Mesothelial cell of epicardium (in vitro differentiated cells): ENCODE measurements at places on chromosomes 7 and 10.

DNA sequence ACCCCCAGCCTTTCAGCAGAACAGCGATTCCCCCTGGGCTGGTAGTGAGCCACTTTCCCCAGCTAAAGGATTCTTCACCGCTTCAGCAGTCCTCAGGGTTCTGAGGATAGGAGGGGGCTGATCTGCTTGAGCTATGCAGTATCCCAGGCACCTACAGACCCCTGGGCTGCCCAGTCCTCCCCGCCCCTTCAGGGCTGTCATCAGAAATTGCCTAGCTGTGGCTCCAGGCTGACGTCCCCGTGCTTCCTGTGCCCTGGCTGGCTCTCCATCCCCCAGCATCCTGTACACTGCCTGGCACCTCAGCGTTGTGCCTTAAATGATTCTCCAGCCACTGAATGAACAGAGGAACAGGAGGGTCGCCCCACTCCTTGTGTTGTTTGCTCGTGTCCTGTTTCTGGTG is 38.4 kb upstream of the CDH23 start:
- DNase-seq, result no peak

GRCh38 chr7:106603346-106603745 is 57.6 kb downstream of the CCDC71L start:
- no peak for DNase-seq

- no peak for DNase-seq
These were observed 225.0 kb downstream of the BUB3 start for GRCh38 chr10:123379156-123379555.

DNA sequence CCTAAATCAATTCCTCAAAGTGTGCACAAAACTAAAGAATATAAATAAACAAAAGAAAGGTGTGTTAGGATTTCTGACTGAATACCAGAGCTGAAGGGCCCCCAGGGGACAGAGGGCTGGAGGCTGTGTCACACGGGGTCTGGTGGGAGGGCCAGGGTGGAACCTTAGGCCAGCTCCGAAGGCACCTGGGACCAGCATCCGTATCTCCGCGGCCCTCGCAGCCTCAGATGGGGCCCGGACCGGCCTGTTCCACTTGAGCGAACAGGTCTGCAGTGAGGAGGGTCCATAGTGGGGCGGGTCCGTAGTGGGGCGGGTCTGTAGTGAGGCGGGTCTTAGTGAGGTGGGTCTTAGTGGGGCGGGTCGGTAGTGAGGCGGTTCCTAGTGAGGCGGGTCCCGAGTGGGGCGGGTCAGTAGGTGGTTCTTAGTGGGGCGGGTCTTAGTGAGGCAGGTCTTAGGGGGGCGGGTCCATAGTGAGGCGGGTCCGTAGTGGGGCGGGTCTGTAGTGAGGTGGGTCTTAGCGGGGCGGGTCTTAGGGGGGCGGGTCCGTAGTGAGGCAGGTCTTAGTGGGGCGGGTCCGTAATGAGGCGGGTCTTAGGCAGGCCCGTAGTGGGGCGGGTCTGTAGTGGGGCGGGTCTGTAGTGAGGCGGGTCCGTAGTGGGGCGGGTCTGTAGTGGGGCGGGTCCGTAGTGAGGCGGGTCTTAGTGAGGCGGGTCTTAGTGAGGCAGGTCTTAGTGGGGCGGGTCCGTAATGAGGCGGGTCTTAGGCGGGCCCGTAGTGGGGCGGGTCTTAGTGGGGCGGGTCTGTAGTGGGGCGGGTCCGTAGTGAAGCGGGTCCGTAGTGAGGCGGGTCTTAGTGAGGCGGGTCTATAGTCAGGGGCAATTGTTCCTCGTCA is 15.1 kb downstream of the GPR146 start:
- no peak for DNase-seq

DNA sequence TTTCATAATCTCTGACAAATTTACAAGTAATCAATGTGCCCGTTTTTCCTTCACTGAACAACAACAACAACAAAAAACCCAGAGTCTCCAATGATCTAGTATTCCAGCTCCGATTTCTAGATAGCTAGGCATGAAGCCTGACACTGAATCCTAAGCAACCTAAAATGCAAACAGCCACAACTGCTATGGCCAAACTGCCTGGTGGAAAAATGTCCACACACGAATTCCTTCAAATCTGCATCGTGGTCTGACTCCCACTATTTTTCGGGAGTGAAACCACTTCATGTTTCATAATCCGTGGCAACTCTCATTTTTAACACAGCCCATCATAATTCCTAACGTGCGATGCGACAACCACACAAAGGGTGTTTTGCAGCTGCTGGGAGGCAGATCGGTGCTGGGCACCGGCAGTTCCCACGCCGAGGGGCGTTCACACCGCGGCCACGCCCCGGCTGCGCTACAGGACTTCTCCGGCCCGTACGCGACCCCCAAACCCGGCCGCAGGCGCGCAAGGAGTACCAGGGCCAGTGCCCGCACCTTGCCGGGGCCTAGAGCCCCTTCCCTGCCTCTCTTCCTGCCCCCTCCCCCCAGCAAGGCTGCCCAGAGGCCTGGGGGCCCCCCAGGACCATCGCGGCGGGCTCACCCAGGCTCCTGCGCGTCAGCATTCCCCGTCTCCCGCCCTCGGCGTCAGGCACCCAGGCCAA is 814 bp downstream of the RUFY2 start:
- DNase-seq, result peak; percentile 70

DNA sequence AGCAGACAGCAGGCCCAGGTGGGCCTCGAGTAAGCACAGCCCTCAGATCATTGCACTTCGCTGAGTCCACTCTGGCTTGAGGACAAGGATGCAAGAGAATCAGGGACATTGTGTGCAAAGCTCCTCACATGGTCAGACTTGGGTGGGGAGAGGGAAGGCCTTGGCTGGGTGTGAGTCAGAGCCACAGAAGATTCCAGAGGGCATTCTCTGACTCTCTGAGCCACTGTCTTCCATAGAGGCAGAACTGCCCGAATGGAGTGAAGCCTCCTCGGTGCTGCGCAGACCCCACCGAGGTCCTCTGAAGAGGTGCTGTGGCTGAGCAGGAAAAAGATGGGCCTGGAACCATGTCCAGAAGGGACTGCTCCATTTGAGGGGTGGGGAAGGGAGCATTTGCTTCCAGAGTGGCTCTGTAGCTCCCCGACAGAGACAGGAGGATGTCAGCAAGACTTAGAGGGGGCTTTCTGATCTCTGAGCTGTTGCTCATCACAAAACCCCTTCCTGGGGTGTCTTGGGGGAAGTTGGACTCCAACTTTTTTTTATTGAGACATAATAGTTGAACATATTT is 120.8 kb downstream of the PTPN20 start:
- DNase-seq, result peak; percentile 6

- no peak for DNase-seq
These were observed 11.9 kb upstream of the XPNPEP1 start for GRCh38 chr10:109934958-109935793.

GRCh38 chr7:141676618-141677017 is 25.3 kb downstream of the DENND11 start:
- DNase-seq, result no peak

DNA sequence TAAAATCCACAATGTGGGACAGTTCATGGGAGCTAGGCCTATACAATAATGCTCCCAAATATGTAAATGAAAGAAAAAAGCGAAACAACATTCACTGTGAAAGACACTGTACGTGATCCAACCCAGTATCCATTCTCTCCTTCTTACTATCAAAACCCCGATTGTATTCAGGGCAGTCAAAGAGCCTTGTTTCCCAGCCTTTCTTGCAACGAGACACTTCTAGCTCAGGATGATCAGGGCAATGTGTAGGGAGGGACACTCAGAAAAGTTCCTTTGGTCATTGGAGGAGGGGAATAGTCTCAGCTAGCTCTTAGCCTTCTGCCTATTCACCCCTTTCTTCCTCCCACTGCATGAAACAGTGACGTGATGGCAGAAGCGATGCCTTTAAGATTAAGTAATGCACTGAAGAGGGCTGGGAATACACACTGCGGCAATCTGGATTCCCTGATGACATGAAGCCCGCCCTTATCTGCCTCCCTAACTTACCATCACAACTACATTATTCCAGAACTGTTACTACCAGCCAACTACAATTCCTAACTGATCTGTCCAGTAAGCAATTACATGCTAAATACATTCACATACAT is 27.3 kb downstream of the UBE2H start:
- no peak for DNase-seq

DNA sequence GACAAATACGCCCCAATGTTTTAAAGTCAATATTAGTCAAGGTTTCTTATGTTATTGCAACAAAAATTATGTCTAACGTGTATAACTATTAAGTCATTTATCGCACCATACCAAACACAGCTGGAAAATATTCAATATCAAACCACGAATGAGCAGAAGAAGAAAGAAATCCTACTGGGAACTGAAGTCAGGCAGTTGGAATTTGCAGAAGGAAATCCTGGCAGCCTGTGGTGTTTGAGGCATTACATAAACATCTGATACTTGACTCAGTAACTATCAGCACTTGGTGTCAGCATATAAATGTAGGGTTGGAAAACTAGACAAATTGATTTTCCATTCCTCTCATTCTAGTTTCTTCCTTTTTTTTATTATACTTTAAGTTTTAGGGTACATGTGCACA is 83.4 kb upstream of the NUPR2 start:
- no peak for DNase-seq

DNA sequence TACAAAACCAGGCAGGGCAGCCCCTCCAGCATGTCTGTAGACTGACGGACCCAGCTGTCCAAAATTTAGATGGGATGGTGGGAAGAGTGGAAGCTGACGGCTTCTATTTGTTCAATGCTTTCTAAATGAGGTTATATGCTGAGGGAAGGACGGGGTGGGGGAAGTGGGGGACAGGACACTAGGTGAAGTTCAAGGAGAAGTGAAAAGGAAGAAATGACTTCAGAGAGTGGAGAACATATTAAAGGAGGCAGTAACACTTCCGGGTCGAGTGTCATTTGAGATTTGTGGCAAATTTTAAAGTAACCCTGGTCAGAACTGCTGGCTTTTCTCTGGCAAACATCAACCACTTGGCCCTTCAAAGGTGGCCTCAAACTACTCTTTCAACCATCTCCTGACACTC is 9.4 kb downstream of the PIP4K2A start:
- DNase-seq, result no peak
